Thyroid gland (tissue), 4 donors: ENCODE measurements at places on chromosomes 7 and 10. TPM values are rescaled to one million over a fixed set of nuclear protein-coding genes. Genes with fewer than 3 reads are reported as not detected.

GRCh38 chr7:43647339-43647672, 64.4 kb downstream of the STK17A start:
- H3K27me3 ChIP-seq, result no peaks in the 10 kb centered on the region
- H3K4me3 ChIP-seq, result no peak overlapping the region
- DNase-seq, result no peak
- H3K27ac ChIP-seq, result peak overlapping the region; percentile 76
- no peaks in the 10 kb centered on the region for H3K36me3 ChIP-seq

DNA sequence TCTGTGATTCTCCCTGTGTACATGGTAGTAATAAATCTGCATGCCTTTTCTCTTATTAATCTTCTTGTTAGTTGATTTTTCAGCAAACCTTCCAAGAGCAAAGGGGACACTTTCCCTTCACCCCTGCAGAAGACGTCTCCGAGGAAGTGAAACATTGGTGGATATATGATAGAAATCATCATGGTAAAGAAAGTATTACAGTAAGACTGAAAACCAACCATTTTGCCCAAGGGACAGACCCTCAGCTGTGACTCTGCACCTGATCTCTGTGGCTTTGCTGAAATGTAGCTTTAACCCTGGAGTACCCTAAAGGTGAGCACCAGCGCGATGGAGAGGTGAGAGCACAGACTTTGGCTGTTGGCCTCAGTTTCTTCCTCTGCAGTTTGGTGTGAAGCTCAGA, 32.8 kb upstream of the MYO3A start:
- DNase-seq, result no peak
- H3K27me3 ChIP-seq, result no peaks in the 10 kb centered on the region
- H3K4me3 ChIP-seq, result no peak overlapping the region
- no peaks in the 10 kb centered on the region for H3K4me1 ChIP-seq
- H3K36me3 ChIP-seq, result no peaks in the 10 kb centered on the region

DNA sequence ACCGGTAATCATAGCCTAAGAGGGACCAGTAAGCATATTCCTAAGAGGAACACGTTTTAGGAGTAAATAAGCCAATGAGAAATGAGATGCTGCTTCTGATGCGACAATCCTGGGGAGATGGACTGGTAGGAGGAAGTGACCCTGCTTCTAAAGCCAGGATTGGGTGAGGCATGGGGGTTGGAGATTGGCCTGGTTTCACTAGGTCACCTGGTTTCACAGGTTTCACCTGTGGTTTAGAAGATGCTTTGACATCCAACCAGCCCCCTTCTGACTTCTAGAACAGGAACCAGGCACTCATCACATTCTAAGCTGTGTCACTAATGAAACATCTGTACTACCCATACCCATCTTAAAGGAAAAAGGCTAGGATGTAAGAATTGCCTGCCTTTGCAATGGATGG, 53.0 kb upstream of the BAMBI start:
- H3K27ac ChIP-seq, result no peak overlapping the region
- peaks cover 5% of the 10 kb centered on the region for H3K4me1 ChIP-seq
- no peak for DNase-seq
- H3K27me3 ChIP-seq, result no peaks in the 10 kb centered on the region

DNA sequence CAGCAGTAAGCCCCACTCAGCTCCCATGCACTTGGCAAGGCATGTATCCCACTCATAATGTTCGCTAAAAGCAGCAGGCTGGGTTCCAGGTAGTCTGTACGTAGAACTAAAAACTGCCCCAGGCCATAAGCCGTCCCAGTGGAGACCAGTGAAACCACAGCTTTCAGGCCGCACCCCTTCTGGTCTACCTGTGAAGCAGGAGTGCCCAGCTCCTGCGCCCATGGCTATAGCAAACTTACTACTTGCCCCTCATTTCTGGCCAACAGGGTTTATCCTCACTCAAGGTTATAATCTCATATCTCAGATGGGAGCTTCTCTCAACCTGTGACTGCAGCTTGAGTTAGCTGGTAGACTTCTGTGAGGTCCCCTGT, 338.2 kb upstream of the LRRTM3 start:
- DNase-seq, result no peak
- no peaks in the 10 kb centered on the region for H3K27me3 ChIP-seq
- H3K36me3 ChIP-seq, result no peaks in the 10 kb centered on the region

KCNH2 gene
- 0.45 TPM for total RNA-seq

MLXIPL gene
- total RNA-seq, result 3.7 TPM

PTPN20 gene
- 1.7 TPM for total RNA-seq

ZNF32 gene
- 63.3 TPM for total RNA-seq
